ENCODE measurements at places on chromosomes 12 and 14.
A peak's percentile ranks its signal among the peaks of the same experiment; 100 is the strongest.

GRCh38 chr12:67592228-67593011, 56.1 kb upstream of the DYRK2 start:
- DNase-seq, result no peak

GRCh38 chr14:79583738-79584408, 627.4 kb downstream of the DIO2 start:
- no peak for DNase-seq

GRCh38 chr12:54419088-54419887, at the start of gene ITGA5:
Gene ITGA5, minus strand, starts transcription at chr12:54419266. Its CDS starts 68 bp downstream, at chr12:54419198.
- DNase-seq, result peak; percentile 53

DNA sequence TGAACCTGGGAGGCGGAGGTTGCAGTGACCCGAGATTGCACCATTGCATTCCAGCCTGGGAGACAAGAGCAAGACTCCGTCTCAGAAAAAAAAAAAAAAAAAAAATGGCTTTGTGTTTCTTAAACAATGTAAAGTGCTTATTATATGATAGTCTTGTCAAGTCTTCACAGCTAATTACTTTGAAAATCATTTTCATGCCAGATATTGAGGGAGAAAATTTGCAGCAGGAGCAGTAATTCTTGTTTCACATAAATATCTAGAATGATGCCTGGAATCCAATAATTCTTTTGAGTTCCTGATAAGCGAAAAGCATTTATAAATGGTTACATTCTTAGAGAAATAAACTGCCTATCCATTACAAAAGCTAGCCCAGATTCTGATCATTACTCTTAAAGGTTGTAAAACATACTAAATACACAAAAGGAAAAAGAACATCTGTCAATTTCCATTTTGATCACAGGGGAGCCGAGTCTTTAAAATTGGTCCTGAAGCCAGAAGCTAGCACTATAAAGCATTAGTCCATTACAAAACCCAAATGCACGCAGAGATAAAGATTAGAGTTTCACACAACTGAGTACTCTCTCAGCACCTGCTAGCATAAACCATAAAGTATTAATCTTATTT, 50.3 kb downstream of the IFT81 start:
- DNase-seq, result no peak

DNA sequence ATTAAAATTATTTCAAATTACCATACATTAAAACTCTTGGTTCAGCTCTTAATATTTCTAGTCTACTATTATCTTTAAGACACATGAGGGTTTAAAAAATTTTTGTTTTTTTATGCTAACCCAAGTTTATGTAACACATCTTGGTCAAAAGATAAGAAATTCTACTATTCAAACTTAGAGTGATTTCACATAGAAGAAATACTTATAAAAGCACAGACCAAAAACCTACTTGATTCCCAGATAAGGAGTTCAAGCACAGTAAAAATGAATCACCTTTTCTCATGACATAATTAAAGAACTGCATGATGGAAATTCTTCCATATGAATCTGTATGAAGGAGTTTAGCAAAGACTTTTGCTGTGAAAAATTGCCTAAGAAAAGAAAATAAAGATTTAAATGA, 13.9 kb downstream of the PPP2R3C start:
- DNase-seq, result no peak

DNA sequence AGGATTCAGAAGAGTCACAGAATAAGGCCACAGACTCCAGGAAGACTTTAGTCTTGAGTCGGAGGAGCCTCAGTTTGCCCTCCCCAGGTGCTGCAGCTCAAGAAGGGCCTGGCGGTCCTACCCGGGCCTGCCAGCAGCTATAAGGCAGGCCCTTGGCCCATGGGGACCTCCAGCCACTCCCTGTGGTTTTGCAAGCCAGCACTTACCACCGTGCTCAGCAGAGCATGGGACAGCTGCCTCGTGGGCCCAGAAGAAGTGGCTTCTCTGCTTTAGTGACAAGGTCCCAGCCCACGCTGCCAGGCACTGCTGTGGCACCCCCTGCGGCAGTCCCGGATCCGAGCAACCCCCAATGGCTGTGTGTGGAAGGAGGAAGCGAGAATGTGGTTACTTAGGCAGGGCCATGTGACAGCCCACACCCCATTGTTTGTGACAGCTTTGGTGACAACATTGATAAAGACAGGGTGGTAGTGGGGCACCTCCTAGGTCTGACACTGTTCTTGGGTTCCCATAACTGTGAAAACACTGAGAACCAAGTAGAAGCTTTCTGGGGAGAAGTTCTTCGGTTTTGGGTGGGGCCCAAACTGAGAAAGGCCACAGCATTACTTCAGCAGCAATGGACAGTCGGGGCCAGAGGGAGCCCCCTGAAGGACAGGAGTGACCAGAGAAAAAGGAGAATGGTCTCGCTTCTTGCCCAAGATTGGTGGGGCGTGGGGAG, at the start of gene SELPLG:
TSS of gene SELPLG (minus strand) at position 361 of the 715 bp plus-strand sequence. CDS start 9,587 bp downstream, outside the sequence.
- peak; percentile 65 for DNase-seq

DNA sequence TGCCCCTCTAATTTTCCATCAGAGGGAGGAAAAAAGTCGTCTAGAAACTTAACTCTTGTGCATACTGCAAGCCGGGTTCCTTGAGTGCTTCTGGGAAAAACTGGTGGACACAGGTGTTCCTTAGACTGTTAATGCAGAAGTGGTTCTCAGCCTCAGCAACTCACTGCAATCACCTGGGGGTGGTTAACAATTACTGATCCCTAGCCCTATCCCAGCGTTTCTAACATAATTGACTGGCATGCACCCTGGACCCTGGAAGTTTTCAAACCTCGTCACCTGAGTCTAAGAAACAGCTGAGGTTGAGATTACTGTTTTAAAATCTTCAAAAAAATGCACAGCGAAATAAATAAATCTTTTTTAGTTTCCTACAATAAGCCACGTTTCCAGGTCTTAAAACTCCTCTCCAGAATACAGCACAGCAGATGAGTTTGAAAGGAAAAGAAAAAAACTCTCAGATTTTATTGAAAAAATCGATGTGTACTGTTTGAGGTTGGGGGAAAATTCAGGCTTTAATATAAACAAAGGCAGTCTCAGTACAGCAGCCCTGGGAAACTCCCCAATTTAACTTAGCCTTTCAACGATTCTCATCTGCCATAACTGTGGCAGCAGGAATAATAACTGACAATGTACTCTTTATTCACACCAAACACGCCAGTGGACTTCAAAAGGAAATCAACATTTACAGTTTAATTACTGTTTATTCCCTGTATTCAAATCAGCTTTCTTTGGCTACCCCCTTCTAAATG, 45.4 kb downstream of the PHLDA1 start:
- no peak for DNase-seq

DNA sequence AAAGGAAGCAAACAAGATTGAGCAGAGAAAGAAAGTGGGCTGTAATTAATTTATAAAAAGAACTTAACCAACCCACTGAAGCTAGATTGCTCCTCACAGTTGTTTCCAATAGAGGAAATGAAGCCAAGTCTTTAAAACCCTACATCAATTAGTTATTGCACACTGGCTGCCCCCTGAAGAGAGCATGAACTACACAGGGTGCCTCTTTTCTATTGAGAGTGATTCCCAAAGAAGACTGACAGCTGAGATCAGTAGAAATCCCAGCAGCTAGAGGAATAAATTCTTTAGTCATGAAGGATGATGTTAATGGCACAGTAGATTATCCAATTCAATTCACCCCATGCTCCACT, 8.6 kb upstream of the USP15 start:
- DNase-seq, result no peak

DNA sequence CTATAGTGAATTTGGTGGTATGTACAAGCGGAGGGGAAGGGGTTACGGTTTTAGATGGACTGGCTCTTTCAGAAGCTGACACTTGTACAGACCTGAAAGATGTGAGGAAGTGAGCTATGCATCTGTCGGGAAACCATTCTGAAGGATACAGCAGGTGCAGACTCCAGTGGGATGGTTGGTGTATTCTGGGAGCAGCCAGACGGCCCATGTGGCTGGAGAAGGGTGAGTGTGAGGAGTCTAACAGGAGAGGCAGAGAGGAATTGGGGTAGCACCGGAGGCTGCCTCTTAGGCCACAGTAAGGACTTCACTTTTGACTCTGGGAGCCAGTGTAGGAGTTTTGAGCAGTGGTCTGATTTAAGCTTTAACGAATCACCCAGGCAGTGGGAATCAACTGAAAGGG, 90.7 kb downstream of the APAF1 start:
- DNase-seq, result no peak

GRCh38 chr12:62258941-62259630, 1.1 kb upstream of the USP15 start:
- no peak for DNase-seq

GRCh38 chr12:121653999-121654398, 15.5 kb downstream of the MORN3 start:
- no peak for DNase-seq

- DNase-seq, result peak; percentile 76
These were observed 3.5 kb upstream of the P2RX7 start for GRCh38 chr12:121128908-121129810.

DNA sequence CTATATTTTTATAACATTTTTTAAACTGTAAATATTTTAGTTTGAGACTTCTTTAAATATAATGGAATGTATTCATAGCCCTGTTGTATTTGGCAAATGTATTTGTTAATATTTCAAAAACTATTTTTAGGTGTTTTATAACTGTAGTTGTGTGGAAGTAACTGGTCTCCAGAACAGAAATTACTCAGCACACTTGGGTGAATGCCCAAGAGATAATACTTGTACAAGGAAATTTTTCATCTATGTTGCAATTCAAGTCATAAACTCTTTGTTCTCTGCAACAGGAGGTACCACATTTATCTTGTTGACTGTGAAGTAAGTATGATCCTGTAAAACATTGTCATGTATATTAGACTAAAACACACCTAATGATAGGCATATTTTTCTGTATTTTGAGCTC, 72.8 kb downstream of the SLCO1B3 start:
- no peak for DNase-seq

DNA sequence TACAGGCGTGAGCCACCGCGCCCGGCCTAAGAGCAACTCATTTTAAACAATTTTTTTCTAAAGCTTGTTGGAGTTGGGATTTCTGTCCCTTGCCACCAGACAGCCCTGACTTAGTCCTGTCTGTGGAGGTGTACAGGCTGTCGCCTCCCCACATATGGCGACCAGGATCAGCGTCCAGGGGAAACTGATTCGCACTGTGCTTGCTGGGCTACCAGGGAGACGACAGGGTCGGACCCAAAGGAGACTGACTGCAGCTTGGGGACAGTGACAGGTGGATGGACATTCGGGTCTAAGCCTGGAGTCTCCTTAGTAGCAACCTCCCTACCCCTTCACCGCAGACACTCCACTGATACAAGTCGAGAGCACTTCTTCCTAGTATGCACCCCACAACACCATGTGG, 40.3 kb downstream of the TRAFD1 start:
- no peak for DNase-seq

- no peak for DNase-seq
These were observed 45.6 kb downstream of the DDX11 start for GRCh38 chr12:31119192-31119802.

GRCh38 chr14:36719823-36720222, 58.2 kb downstream of the PAX9 start:
- DNase-seq, result no peak
